ENCODE measurements at places on chromosomes 3 and 15.

DNA sequence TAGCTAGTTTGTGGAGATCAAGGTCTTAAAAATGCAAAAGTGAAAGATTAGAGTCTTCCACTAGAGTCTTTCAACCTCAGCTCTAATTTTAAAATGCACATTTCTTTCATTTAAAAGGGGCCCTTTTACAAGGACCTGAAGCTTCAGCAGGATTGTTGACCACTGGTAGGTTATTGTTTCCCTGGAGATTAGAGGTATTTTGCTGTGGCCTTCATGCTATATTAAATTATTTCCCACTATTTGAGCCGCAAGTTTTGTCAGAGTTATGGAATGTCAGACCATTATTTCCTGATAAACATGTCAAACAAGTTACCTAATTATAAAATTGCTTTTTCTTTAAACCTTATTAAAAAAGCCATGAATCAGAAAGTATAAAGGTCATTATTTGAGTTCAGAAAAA is 103.1 kb upstream of the CCNL1 start:
- DNase-seq: no peak

GRCh38 chr15:100332721-100333120 is 9.1 kb downstream of the ADAMTS17 start:
- DNase-seq: no peak

DNA sequence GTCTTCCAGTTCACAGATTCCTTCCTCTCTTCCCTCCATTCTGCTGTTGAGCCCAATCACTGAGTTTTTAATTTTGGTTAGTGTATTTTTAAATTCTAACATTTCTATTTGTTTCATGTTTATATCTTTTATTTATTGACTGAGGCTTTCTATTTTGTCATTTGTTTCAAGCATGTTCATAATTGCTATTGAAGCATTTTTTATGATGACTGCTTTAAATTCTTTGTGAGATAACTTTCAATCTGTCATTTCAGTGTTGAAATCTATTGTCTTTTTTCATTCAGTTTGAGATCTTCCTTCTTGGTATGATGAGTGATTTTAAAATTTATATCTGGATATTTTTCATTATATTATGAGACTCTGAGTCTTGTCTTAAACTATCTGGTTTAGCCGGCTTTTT is 192.3 kb downstream of the RPLP1 start:
- no peak for DNase-seq

DNA sequence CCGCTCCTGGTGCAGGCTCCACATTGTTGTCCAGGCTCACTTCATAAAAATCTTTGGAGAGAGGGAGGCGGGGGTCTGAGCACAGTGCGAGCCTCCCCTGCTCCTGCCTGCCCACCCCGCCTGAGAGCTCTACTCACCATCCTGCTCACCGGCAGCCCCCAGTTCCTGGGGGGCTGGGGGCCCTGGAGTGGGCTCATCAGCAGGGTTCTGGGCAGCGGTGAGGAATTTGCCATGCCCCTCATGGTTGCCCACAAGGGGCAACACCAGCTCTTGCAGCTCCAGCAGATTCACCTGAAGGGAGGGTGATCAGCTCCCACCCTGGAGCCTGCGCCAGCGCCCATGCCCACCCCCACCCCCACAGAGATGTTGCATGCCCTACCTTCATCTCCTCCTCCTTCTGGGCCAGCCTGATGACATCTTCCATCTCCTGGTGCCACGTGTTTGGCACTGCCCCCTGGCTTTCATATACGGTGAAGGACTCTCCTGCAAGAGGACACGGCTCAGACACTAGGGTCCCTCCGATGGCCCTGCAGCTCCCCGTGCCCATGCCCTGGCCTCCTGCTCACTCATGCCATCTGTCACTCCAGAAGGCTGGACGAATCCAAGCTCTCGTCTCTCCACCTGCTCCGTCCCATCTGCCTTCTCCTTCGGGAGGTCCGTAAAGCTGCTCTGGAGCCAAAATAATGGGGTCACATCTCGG is 162.1 kb downstream of the TBC1D2B start:
- DNase-seq: no peak

GRCh38 chr3:150497956-150498355 is 48.3 kb downstream of the SERP1 start:
- no peak for DNase-seq

DNA sequence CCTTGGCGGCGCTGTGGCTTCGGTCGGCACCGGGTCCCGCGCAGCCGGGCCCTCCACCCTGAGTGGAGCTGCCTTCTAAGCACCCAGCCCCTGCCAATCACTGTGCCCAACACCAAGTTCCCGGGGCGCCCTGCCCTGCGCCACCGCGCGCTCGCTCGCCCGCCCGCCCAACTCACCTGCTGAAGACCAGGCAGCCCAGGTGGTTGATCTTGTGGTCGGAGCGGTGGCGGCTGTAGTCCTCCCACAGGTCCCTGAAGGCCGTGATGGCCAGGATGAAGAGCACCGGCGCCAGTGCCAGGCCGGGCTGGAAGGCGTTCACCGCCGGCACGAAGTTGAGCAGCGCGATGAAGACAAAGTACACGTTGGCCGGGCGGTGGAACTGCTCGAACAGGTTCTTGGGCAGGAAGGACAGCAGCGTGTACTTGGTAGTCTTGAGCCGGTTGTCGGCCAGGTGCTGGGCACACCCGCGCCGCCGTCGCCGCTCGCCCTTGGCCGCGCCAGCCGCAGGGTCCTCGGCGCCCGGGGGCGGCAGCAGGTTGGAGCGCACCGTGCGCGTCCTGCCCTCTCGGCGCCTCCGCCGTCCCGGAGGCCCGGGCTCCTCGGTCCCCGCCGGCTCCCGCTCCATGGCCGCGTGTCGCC is 536 bp downstream of the ATP10A start:
- DNase-seq: no peak

DNA sequence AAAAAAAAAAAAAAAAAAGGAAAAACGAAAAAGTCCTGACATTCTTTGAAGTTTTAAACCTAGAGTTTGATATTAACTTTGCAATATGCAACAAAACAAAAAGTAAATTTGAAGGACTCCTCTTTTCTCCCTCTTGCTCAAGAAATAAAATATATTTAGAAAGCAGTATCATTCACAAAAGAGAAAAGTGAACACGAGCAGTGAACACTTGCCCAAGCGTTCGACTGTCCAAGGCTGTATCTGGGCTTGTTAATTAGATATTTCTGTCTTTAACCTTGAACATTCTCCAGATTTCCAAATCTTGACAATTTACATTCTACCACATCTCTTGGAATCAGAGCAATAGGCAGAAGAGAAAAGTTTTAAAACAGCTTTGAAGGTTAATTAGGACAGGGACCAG is 357.7 kb downstream of the TIGIT start:
- no peak for DNase-seq

DNA sequence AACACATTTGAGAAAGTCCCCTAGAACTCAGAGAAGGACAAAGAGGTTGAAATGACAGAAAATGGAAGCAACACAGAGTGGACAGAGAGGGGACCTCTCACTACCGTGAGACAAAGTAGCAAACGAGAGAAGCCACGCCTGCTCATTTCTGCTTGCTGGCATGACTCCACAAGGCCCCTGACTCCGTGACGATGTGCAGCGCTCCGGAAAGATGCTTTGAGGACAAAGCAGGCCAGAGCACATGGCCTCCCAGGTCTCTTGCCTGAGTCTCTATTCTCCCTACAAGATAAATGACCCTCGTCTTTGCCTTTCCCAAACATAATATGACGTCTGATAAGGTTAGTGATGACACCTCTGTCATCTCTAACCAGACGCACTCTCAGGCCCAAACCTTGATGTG is 63.8 kb upstream of the CTSH start:
- no peak for DNase-seq

DNA sequence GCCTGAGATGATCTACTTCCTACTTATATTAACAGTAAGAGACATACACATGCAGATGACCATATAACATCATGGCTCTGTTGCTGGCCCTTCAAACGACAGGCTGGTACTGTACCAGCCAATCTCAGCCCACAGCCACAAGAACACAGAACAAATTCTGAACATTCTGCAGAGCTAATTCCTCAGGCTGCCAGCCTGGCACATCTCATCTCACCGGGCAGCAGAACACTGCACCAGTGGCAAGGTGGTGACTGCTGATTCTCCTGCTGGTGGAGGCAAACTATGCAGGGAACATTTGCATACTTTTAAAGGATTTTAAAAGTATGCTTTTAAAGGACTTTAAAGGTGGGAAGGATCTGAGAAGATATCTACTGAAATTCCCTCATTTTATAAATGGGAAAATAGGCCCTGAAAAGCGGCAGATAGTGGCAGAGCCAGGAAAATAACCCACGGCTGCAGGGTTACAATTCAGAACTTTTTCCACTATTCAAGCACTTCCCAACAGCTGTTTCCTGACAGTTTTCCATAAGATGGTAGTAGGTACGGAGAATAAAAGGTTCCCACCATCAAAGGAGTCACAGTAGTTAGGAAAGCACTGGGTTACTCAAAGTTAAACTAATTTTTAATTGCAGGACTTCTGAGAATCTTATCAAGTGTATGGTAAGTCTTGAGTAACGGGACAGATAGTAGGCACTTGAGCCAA is 37.3 kb downstream of the SUMF1 start:
- DNase-seq: no peak

GRCh38 chr3:59381282-59381681 is 331.5 kb upstream of the CFAP20DC start:
- no peak for DNase-seq

GRCh38 chr15:83067638-83067962 is 548 bp upstream of the BTBD1 start:
- DNase-seq: no peak

GRCh38 chr3:9761919-9762318 is 7.8 kb downstream of the CAMK1 start:
- DNase-seq: no peak

DNA sequence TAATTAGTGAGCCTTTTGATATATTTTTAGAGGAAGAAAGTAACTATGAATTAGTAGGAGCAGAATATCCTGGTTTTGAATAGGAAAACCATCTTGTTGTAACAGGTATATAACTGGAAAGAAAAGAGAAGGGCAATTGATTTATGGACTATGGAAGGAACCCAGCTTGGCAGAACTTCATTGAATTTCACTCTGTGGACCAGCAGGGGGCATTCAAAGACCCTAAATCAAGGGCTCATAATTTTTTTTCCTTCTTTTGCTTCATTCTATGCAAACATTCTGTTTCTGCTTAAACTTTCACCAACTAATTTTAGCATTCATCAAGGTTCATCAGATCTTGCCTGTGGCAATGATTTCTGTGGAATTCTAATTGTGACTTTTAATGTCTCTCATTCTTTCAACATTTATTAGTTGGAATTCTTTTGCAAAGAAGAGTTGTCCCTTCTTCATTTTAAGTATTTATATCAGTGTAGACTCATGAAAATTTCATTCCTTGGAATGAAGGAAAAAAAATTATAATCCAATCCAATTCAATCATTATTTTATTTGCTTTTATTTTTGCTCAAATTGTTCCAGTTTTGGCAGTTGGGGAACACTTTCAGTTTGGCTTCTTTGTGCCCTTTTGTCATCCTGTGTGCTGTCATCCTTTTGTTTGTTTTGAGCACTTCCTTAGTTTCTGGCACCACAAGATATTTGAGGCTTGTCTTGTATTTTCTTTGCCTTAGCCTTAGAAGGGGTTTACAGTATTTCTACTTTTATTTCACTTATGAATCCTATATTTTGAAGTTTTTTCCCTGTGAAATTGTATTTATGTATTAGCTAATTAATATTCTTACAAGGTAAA is 30.4 kb downstream of the NXPE3 start:
- DNase-seq: no peak

GRCh38 chr3:178915365-178915764 is 156.2 kb downstream of the ZMAT3 start:
- no peak for DNase-seq

GRCh38 chr3:135161425-135161824 is 366.4 kb downstream of the EPHB1 start:
- no peak for DNase-seq

All from brain pericyte (primary cell).